ENCODE measurements at places on chromosomes 7 and 10.
A peak's percentile ranks its signal among the peaks of the same experiment; 100 is the strongest.

GRCh38 chr7:128902761-128903585 is 7.5 kb downstream of the KCP start:
- DNase-seq = no peak

GRCh38 chr7:36640682-36641081 is 83.6 kb downstream of the AOAH start:
- DNase-seq = no peak

GRCh38 chr7:151448261-151449252 is 8.6 kb upstream of the CRYGN start:
- peak; percentile 67 for DNase-seq

DNA sequence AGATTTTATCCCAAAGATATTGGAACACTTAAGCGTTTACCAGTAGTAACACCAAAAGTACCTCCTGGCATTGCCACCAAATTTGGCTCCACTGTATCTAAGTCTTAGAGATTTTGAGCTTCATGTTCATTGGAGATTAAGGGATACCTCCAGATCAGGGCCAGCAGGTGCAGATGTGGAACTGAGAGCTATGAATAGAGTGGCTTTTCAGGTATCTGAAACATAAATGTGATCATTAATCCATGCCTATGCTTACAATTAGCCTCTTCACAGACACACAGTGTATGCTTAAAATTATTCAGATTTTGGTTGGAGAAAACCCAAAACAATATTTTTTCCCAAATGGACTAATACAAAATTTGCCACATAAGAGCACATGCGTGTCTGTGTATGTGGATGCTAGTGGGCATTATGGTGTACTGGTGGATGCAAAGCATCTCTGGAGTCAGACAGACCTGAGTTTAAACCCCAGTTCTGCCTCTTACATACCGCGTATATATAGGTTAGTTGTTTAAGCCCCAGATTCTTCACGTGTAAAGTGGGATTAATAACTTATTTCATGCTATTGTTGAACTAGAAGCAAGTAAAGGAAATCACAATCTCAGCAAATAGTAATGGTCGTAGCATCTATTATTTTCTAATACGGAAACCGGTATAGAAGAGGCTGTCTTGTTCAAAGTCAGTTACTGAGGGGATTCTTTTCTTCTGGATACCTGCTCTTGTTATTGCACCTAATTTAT is 6.8 kb upstream of the LRRC4 start:
- no peak for DNase-seq

DNA sequence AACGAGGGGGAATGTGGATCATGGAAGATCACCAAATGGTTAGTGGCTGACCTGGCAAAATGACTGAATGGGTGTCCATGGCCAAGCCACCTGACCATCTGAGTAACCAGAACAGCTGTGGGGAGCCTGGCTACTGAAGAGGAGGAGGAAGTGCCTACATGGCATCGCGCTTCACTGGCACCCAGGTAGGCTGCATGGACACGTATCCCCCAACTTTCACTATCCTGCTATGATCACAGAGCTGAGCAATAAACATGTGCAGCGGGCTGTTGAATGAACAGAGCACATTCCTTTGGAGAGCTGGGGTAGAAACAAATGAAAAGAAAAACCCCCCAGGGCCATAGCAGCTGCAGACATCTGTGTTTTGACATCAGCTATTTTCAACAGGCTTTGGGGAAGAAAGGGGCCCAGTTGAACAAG is 6.5 kb downstream of the AKR1B1 start:
- DNase-seq = no peak

- no peak for DNase-seq
These were observed 1002.0 kb downstream of the REEP3 start for GRCh38 chr10:64523065-64523759.

- no peak for DNase-seq
These were observed 46.2 kb downstream of the KCNMA1 start for GRCh38 chr10:77591238-77591880.

- no peak for DNase-seq
These were observed 39.0 kb upstream of the EMX2 start for GRCh38 chr10:117503244-117504205.
